ENCODE measurements at places on chromosomes 6 and 20.

GRCh38 chr6:161828355-161828754 lies 554.5 kb upstream of the AGPAT4 start:
- DNase-seq, result no peak

DNA sequence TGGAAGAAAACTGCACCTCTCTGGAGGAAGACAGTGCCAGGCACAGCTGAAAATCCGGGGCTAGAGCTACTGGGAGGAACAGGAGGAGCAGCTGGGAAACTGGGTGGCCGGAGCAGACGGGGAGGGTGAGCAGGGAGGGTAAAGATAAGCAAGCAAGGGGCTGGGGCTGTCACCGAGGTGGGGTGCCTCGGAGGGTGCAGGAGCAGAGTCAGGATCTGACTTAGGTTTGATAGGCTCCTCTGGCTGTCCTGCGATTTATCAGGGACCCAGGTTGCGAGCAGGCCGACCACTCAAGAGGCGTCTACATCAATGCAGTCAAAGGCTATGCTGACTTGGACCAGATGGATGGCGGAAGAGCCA lies 12.3 kb downstream of the TSHZ2 start:
- DNase-seq, result no peak

- peak; percentile 44 for DNase-seq
Measured at GRCh38 chr20:4017051-4017712, 1.8 kb upstream of the RNF24 start.

GRCh38 chr20:61913423-61914225 lies 152.1 kb downstream of the TAF4 start:
- DNase-seq, result no peak

- DNase-seq, result no peak
Measured at GRCh38 chr20:58571693-58572427, 56.7 kb upstream of the APCDD1L start.

- DNase-seq, result peak; percentile 91
Measured at GRCh38 chr6:142845624-142846458, 99.1 kb downstream of the HIVEP2 start.

GRCh38 chr6:168345266-168345665 lies 25.7 kb upstream of the DACT2 start:
- no peak for DNase-seq

DNA sequence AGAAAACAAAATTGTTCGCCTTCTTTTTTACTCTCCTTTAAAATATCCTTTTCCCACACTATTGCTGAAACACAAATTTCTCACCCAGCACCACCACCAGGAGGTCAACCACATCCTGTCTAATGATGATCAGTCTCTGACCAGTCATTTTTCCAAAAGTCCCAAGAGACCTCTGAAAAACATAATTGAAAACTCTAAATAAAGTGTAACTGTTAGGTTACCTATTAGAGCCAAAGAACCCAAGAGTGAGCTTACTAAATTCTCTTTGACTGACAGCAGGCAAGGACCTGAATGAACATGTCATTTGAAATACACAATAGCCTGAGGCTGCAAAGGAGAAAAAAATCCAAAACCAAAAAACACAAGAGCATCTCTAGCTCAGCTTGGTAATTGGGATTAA lies 735.4 kb downstream of the CBLN4 start:
- DNase-seq, result peak; percentile 56

GRCh38 chr6:150466196-150466595 lies 97.4 kb downstream of the IYD start:
- no peak for DNase-seq

DNA sequence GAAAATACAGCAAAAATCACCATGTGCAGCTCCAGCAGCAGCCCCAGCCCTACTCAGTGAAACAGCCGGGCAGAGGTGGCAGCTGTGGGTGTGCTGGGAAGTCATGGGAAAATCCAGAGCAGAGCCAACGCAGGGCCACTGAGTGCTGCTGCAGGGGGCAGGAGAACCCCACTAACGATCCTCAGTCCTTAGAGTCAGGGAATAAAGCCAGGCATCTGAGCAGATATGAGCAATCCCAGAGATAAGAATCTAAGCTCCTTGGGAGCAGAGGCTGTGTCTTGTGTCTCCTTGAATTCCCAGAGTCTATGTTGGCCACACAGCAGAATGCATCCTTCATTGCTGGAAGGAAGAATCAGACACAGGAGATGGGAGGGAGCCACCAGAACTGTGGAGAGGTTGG lies 493.1 kb upstream of the MAP3K7 start:
- DNase-seq, result no peak

GRCh38 chr20:53087037-53087777 lies 115.0 kb downstream of the TSHZ2 start:
- DNase-seq, result no peak

GRCh38 chr6:105804424-105804823 lies 281.7 kb upstream of the PRDM1 start:
- peak; percentile 41 for DNase-seq

GRCh38 chr6:35058865-35059522 lies 82.1 kb downstream of the TCP11 start:
- DNase-seq, result no peak

DNA sequence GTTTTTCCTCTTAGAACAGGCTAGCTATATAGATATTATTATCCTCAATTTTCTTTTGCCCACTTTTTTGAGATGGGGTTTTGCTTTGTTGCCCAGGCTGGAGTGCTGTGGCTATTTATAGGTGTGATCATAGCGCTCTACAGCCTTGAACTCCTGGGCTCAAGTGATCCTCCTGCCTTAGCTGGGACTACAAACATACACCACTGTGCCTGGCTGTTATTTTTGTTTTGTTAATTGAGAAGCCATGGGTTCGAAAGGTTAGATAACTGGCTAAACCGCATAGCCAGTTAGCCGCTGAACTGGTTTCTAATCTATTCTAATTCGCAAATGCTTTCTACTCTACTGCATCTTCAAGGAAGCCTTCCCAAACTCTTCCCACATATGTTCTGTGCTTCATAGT lies 425.8 kb downstream of the CDKAL1 start:
- no peak for DNase-seq

DNA sequence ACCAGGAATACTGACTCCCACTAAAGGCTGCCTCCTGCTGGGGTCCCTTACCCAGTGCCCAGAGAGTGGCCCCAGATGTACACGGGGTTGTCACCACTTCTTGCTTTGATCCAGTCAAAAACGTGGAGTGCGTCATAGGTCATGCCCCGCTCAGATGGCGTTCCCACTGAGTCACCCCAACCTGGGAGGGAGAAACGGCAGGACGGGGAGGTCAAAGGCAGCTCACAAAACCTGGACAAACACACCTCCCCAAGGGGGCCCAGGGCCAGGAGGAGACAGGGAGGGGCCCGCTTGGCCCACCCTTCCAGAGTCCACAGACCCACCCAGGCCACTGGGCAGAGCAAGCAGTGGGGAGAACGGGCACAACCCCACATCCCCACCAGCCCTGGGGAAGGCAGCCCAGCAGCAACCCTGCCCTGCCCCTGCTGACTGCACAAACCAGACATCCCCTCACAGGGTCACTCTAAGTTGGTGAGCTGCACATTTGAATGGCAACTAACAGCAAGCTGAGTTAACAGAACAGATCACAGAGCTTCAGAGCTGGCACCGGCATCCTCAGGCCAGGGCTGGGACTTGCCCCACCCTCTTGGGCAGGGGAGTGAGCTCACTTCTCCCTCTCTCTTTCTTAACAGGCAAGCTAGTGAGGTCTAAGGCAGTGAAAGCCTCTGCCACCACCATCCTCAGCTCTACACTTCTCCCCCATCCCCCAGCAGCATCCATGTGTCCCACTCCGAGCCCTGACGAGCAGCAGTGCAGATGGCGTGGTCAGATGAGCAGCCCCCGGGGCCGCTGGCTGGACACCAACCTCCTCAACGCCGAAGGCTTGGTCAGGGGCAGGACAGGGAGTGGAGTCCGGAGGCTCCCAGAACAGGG lies 61.7 kb downstream of the PYGB start:
- peak; percentile 84 for DNase-seq

DNA sequence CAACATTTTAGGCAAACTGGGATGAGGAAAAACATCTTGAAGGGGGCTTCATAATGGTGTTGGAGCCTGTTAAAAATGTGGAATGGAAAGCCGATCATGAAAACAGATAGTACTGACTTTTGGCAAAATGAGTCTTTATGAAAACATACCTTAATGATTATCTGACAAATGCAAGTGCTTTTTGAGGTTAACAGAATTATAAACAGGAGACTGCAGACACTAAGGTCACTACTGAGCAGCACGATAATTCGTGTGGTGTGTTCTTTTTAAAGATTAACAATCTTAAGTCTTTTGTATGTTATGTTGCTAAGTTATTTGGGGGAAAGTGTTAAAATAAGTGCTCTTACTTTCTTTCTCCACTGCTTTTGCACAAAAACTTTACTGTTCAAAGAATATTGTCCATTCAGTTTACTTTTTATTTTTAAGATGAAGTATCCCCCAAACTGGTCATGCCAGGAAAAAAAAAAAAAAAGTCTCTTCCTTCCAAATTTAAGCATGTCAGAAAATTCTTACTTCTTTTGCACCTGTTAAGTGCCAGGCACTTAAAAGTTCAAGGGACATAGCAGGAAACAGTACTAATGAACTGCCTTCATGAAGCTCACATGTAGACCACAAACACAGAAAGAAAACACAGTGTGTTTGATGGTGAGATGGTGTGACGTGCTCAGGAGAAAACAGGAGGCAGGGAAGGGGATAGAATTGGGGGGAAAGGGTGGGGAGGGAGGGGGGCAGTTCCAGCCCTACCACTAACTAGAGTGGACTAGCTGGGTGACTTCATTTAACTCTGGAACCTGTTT lies 73.2 kb downstream of the CDYL start:
- DNase-seq, result no peak

DNA sequence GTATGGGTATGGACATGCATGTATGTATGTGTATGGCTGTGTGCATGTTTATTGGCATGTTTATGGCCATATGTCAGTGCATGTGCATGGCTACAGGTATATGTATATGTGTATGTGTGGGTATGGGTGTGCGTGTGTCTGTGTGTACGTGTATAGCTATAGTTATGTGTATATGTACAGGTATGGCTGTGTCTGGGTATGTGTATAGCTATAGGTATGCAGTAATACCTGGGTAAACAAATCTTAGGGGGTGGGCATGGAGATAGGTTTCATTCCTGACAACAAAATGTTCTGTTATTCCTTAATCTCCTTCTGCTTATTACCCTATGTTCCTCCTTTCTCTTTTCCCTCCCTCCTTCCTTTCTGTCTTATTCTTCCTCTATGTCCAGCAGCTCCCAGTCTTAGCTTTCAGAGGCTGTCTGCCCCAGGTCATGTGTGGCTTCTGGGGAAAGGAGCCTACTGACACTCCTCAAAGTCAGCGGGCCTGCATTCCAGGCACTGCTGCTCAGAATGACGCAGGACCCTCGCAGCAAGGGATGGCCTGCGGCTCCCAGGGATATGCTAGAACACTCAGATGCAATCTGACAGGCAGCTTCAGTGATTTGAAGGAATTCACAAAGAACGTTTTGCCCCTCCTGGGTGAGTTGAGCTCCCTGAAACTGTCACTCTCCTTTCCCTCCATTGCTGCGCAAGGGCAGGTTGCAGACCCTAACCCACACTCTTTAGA lies 139.3 kb upstream of the PHACTR1 start:
- DNase-seq, result peak; percentile 91

DNA sequence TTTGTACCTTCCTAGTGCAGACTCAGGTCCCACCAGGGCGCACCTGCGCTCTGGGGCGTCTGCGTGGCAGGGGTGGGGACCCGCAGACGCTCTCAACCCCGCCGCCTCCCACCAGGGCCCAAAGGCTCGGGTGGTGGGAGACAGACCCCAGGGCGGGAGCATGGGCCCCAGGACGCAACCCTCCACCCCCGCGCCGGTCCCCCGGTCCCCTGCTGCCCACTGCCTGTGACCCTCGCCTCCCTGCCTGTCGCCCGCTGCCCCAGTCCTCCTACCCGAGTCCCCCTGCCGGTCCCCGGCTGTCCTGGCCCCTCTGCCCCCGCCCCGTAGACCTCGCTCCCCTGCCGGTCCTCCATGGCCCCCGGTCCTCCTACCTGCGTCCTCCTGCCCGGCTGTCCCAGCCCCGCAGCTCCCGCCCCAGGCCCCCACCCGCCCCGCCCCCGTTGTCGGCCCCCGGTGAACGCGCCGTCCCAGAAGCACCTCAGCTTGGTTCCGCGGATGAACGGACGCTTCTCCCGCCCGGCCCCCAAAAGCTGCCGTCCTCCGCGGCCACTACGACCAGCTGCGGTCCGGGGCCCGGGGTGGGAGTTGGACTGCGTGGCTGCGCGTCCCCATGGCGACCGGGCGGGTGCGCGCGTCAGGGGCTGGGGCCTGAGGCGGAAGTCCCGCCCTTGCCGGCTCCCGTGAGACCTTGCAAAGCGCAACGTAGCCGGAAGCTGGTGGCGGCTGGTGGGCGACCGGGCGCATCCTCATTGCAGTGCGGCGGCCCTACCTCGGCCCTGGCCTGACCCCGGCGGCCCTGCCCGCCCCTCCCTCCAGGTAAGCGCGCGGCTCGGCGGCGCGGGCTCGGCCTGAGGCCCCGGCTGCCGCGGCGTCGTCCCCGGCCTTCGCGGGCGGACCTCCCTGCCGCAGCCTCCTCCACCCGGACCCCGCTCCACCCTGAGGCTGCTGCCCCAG lies at the start of gene ARFGAP1:
TSS of gene ARFGAP1 (plus strand) at position 709 of the 954 bp plus-strand sequence. CDS start 2,768 bp downstream, outside the sequence.
- peak; percentile 89 for DNase-seq

DNA sequence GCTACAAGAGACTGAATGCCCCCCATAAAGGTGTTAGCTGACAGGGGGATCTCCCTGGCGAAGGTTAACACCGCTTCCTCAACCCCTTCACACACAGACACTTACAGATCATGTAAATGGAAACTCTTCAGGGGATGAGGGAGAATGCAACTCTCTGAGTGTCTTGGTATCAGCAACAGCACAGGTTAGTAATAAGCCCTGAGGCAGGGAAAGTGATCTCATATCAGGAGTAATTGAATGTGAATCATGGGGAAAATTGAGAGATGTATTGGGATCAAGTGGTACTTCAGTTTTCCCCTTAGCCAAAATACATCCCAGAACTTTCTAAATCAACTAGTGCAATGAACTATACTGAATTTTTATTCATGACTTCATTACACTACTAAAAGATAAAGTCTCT lies 23.8 kb downstream of the OR2J3 start:
- DNase-seq, result no peak

- DNase-seq, result peak; percentile 54
Measured at GRCh38 chr6:22829070-22829469, 259.7 kb downstream of the HDGFL1 start.

DNA sequence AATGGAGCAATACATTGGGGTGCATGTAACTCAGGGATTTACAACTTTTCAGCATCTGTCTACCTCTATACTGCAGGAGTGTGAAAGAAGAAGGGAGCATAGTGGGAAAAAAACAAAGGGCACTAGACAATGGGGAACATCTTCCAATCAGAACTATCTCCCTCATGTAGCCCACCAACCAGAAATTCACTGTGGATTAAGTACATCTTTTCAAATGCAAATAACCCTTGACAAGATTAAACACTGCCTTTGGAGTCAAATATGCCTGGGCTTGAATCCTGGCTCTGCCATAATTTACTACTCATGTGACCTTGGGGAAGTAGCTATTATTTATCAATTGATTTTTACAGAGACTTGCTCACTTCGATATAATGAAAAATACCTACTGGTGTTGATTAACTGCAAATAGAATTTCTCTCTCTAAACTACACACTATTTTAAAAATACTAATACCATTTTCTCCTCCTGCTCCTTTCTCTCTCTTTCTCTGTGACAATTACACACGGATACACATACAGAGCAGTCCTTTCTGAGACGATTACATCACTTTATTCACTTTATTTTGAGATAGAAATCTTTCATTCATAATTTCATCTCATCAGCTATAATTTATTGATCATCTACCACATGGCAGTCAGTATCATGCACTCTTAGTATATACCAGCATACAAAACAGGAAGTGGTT lies 783.7 kb downstream of the FRK start:
- no peak for DNase-seq

All from kidney tubule cell (primary cell).